ENCODE measurements at places on chromosomes 7 and 10.
A peak's percentile ranks its signal among the peaks of the same experiment; 100 is the strongest.

DNA sequence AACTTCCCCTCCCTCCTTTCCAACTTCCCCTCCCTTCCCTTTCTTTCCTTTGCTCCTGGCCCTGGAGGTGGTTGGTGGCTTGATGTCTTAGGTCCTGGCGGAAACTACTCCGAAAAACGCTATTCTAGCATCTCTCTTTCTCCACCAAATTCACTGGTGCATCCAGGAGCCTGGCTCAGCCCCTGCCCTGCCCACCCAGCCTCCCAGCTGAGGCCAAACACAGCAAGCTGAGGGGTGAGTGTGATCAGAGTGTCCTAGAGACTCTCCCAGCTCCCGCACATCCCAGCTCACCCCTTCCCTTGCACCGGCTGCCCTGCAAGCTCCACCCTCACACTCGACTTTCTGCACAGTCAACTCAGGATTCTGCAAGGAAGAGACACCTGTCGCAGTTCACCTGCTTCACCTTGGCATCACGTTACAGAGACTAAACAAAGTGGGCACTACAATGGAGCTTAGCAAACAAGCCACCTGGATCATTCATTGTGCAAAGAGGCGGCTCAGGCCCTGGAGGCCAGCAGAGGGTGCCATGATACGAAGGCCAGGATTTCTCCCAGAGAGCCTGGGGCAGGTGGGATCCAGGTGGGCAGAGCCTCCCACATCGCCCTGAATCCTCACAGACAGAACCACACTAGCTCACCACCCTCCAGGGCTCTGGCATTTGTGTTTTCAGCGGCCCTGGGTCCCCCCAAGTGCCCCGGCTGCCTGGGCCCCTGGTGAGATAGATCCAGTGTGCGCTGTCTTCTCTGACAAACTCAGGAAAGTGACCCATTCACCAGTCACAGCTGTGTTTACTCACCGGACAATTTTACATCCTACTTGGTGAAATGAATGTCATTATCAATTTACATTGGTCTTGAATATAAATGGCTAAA, 169.6 kb downstream of the TCERG1L start:
- DNase-seq = no peak

DNA sequence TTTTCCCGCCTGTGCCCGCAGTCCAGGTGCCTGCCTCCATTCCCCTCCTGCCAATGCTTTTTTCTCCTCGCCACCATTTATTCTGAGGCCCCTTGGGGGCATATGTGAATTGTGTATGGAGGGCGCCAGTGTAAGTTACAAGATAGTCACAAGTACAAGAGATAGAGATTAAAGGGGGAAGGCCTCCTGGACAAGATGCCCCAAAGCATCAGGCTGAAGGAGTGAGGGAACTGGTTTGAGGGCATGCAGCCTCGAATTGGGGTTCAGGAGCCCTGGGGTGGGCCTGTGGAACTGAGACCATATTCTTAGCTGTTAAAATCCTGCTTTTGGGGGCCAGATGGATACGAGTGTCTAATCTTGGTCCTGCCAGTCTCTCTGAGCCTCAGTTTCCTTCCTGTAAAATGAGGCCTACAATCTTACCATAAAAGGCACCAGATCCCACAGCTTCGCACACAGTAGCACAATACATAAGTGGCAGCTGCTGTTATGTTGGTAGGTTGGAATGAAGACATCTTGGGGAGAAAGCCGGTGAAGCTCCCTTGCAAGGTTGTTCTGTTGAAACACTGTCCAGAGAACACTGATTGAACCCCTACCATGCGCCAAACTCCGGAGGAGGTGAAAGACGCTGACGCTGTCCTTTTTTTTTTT, 545 bp upstream of the COMTD1 start:
- DNase-seq = no peak

- no peak for DNase-seq
Measured at GRCh38 chr7:96304573-96304972, 17.3 kb downstream of the SLC25A13 start.

GRCh38 chr10:95350219-95350829, 59.5 kb upstream of the PDLIM1 start:
- no peak for DNase-seq

DNA sequence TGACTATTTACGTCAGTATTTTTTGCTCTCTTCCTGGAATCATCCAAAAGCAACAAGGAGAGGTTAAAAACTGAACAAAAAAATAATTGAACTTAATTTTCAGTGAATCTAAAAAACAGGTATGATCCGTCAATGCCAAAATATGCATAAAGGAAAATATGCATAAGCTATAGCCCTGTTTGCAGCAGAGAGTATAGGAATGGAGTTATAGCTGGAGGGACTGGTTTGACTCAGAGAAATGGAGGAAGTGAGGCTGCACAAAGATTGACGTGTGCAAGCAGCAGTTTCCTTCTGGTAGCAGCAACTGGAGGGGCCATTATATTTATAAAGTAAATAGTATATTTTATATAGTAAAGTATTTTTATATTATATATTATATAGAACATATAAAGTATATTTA, 37.1 kb downstream of the GNG11 start:
- DNase-seq = no peak

DNA sequence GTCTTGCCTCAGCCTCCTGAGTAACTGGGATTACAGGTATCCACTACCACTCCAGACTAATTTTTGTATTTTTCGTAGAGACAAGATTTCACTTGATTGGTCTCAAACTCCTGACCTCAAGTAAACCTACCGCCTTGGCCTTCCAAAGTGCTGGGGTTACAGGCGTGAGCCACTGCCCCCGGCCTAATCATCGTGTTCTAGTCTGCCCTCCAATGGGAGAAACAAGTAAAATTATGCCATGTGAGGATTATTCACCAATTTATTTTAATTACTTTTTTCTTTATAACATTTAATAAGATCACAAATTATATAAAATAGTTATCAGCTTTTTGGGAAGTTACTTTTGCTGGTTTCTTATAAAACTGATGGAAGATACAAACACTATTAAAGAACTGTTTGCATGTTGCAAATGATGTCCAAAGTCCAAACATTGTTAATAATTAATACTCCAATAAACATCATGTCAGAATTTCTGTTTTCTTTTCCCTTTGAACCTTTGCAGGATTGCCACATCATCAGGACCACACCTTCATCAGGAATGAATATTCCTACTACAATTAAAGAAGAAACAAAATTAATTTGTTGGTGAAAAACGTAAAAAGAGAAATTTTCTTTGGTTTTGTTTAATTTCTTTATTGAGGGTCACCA, 786 bp upstream of the AKR1C4 start:
- no peak for DNase-seq

GRCh38 chr10:128065881-128066534, 60.2 kb downstream of the MKI67 start:
- no peak for DNase-seq

GRCh38 chr7:23893176-23893941, 183.3 kb downstream of the STK31 start:
- DNase-seq = peak; percentile 20

GRCh38 chr10:124299696-124300095, 119.0 kb downstream of the OAT start:
- no peak for DNase-seq

- no peak for DNase-seq
Measured at GRCh38 chr7:155709453-155709852, 65.0 kb downstream of the RBM33 start.

DNA sequence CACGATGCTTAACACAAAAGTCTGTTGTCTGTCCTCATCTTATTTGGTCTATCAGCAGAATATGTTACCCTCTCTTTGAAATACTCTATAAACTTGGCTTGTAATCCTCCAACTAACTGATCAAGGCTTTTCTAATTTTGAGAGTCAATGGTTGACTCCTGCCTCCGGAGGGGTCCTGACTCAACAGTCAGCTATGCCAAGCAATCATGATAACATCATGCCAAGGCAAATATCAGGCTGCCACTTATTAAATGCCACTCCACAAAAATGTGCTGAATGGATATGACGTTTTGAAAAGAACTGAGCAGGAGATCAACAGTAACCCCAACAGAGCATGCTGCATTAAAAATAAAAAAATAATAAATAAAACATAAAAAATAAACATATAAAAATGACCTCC, 116.1 kb downstream of the PARD3 start:
- DNase-seq = no peak

GRCh38 chr10:48658243-48658974, 26.3 kb upstream of the WDFY4 start:
- DNase-seq = peak; percentile 86

- no peak for DNase-seq
Measured at GRCh38 chr10:24202181-24202570, 6.8 kb upstream of the KIAA1217 start.

- DNase-seq = no peak
Measured at GRCh38 chr7:3404501-3404900, 103.4 kb downstream of the SDK1 start.

DNA sequence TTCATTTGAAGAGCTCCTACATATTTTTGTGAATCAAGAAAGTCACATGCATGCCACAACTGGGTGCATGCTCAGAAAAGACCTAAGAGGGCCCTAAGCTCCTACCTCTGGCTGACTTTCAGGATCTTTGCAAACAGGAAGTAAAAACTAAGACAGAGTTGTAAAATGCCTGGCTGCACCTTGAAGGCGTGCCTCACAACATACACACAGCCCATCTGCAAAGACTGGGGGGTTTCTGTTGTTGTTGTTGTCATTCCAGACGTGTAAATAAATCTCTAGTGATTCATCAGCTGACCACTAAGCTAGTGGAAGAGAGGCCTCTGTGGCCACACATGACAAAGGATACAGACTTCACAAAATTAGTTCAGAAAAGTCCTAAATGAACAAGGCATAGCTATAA, 31.8 kb downstream of the SMURF1 start:
- peak; percentile 52 for DNase-seq

GRCh38 chr7:136009488-136010079, 32.4 kb upstream of the MTPN start:
- DNase-seq = peak; percentile 69

- DNase-seq = peak; percentile 68
Measured at GRCh38 chr7:26664735-26665416, 199.5 kb downstream of the SKAP2 start.

- no peak for DNase-seq
Measured at GRCh38 chr7:11506417-11506816, 325.6 kb downstream of the THSD7A start.

DNA sequence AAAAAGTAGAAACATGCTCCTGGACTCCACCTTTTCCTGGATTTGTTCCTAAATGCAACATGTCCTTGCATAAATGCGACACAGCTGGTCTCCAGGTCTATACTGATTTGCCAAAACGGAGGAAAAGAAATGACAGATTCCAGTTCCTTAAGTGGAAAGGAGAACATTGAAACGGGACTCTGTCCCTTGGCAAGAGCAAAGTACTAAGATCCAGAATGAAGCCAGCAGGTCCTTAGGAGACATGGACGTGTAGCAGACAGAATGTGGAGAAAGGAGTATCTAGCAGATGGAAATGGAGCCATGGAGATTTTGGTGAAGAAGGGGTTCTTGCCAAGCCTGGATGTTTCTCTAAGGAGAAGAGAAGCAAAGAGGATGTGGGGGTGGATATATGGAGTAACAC, 16.2 kb downstream of the PIP start:
- no peak for DNase-seq

- no peak for DNase-seq
Measured at GRCh38 chr10:29553544-29554250, 81.1 kb downstream of the SVIL start.

DNA sequence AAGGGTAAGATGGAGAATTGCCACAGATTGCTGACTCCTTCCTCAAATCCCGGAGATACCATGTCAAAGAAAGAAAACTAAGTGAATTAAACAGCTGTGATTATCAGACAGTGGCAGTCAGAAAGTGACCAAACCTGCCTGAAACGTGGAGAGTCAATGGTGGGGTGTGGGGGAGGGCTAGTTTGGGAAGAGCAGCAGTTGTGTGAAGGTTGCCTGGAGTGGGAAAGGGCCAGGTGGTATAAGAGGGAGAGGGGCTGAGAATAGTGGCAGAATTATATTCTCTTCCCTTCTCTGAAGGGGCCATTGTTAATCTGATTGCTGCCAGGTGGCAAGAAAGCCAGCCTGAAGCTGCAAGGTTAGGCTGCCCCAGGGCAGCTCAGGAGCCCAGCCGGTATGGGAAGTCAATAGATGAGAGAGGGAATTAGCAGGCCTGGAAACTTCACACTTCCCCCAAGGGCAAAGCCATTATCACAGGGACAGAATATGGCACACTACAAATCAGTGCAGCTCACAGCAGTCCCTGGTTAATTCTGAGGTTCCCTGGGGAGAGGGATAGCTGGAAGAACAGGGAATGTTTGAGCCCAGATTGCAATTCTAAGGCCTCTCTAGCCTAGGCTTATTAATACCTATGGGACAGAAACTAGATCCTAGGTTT, 83.9 kb upstream of the ITGB1 start:
- DNase-seq = no peak

DNA sequence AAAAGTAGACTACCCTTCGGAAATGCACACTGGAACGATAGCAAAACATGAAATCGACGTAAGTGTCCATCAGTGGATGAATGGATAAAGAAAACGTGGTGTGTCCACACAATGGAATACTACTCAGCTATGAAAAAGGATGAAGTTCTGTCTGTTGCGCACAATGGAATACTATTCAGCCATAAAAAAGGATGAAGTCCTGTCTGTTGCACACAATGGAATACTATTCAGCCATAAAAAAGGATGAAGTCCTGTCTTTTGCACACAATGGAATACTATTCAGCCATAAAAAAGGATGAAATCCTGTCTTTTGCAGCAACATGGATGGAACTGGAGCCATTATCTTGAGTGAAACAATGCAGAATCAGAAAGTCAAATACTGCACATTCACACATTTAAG, 591.8 kb downstream of the PTPRN2 start:
- no peak for DNase-seq

DNA sequence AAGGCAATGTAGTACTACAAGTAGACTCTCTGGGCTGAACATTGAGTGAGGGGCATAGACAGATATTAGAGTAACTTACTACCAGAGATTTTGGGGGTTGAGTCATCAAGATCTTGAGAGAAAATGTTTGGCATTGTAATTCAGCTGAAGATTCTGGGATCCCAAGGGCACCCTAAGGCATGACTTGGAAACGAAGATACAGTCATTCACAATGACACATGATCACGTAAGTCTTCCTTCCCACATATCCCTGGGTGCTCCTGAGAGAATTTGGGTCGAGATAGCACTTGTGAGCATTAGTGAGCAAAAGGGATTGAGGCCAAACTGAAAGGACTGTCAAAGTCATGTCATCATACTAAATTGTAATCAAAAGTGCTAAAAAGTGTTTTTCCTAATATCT, 192.5 kb upstream of the PCLO start:
- DNase-seq = no peak

DNA sequence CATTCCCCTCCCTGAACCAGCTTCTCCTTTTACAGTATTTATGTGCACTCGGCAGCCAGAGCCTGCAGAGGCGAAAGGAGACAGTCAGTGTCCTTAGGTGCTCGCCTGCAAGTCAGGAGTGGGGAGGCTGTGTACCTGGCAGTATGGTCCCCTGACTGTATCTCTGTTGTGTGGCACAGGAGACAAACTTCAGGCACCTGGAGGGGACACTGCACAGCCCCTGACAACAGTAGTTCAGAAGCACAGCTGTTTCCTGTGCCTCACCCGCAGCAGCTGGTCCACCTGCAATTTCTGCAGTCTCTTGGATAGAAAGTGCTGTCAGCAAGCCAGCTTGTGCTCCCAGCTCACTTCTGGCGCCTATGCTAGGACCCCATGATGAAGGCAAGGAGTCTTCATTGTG, 73.4 kb upstream of the LAMB4 start:
- no peak for DNase-seq
